Stomach (tissue), 19 donors: ENCODE measurements at places on chromosomes 7 and 10.

GRCh38 chr10:74593470-74593869 lies 232.9 kb upstream of the KAT6B start:
- H3K36me3 ChIP-seq: no peaks in the 10 kb centered on the region
- no peaks in the 10 kb centered on the region for H3K27me3 ChIP-seq
- peaks cover 50% of the 10 kb centered on the region for H3K4me1 ChIP-seq
- DNase-seq: peak; percentile 45
- H3K4me3 ChIP-seq: no peak overlapping the region

DNA sequence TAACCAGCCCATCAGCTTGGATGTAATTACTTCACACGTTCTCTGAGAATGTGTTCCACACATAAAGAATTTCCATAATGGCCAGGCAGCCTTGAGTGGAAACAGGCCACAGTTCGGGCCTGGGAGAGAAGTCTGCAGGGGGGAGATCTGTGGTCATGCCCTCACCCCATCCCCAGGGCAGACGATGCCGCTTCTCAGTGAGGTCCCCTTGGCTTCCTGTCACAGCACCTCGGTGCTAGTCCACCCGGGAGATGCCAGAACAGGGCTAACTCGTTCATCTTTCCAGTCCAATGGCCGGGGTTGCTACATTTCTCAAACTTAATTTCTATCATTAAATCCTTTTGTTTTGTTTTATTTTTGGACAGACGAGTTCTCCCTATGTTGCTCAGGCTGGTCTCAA lies 624.1 kb downstream of the PTPRN2 start:
- no peak overlapping the region for H3K27ac ChIP-seq
- no peak overlapping the region for H3K4me3 ChIP-seq
- peaks cover 25% of the 10 kb centered on the region for H3K27me3 ChIP-seq

GRCh38 chr10:6956562-6956961 lies 376.5 kb upstream of the PRKCQ start:
- no peaks in the 10 kb centered on the region for H3K36me3 ChIP-seq
- no peak for DNase-seq
- no peaks in the 10 kb centered on the region for H3K27me3 ChIP-seq
- H3K4me1 ChIP-seq: no peaks in the 10 kb centered on the region
- H3K4me3 ChIP-seq: no peak overlapping the region

GRCh38 chr7:106573125-106573663 lies 87.8 kb downstream of the CCDC71L start:
- DNase-seq: no peak
- no peak overlapping the region for H3K4me3 ChIP-seq
- H3K27me3 ChIP-seq: no peaks in the 10 kb centered on the region
- H3K27ac ChIP-seq: no peak overlapping the region
- no peaks in the 10 kb centered on the region for H3K4me1 ChIP-seq

- no peak for DNase-seq
- H3K4me3 ChIP-seq: no peak overlapping the region
- H3K36me3 ChIP-seq: peaks cover 12% of the 10 kb centered on the region
- H3K27me3 ChIP-seq: no peaks in the 10 kb centered on the region
- no peak overlapping the region for H3K27ac ChIP-seq
Observed at GRCh38 chr10:93379731-93380575, 102.2 kb downstream of the MYOF start.

GRCh38 chr10:16182144-16182543 lies 254.7 kb upstream of the PTER start:
- H3K27ac ChIP-seq: no peak overlapping the region
- no peaks in the 10 kb centered on the region for H3K36me3 ChIP-seq

- H3K36me3 ChIP-seq: no peaks in the 10 kb centered on the region
- no peaks in the 10 kb centered on the region for H3K27me3 ChIP-seq
- peak overlapping the region; percentile 94 for H3K27ac ChIP-seq
- DNase-seq: no peak
- peak overlapping the region; percentile 65 for H3K4me3 ChIP-seq
- H3K4me1 ChIP-seq: peaks cover 60% of the 10 kb centered on the region
Observed at GRCh38 chr7:128408709-128409595, 830 bp downstream of the IMPDH1 start.

- no peak overlapping the region for H3K4me3 ChIP-seq
- no peaks in the 10 kb centered on the region for H3K4me1 ChIP-seq
- no peak for DNase-seq
Observed at GRCh38 chr7:117284692-117285091, 38.2 kb downstream of the WNT2 start.

GRCh38 chr7:21108182-21108581 lies 319.7 kb upstream of the SP4 start:
- no peaks in the 10 kb centered on the region for H3K4me1 ChIP-seq
- H3K4me3 ChIP-seq: no peak overlapping the region
- no peak overlapping the region for H3K27ac ChIP-seq
- H3K27me3 ChIP-seq: no peaks in the 10 kb centered on the region
- no peaks in the 10 kb centered on the region for H3K36me3 ChIP-seq
- peak; percentile 58 for DNase-seq

- no peaks in the 10 kb centered on the region for H3K36me3 ChIP-seq
- H3K27ac ChIP-seq: no peak overlapping the region
- H3K4me3 ChIP-seq: no peak overlapping the region
- peaks cover 10% of the 10 kb centered on the region for H3K4me1 ChIP-seq
- no peak for DNase-seq
- no peaks in the 10 kb centered on the region for H3K27me3 ChIP-seq
Observed at GRCh38 chr7:107384025-107384424, 85.8 kb upstream of the GPR22 start.

DNA sequence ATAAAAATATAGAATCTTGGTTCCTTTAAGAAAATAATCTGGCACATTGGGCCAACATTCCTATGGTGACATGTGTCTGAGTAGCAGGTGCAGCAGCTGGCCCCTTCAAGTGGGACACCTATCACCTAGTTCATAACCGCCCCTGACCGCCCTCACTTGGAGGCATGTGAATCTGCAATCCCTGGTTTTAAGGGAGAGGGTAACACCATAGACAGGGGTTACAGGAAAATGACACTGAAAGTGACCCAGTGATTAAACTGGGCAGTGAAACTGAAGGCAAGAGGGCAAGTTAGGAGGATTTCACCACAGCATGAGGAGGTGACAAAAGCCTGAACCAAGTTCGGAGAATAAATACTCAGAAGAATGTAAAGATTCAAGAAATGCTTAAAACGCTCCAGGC lies 1.1 kb downstream of the RSU1 start:
- H3K4me3 ChIP-seq: peak overlapping the region; percentile 95
- H3K27ac ChIP-seq: no peak overlapping the region
- no peaks in the 10 kb centered on the region for H3K36me3 ChIP-seq
- H3K4me1 ChIP-seq: peaks cover 56% of the 10 kb centered on the region

- no peak overlapping the region for H3K4me3 ChIP-seq
Observed at GRCh38 chr10:86349474-86349873, 17.1 kb downstream of the GRID1 start.

DNA sequence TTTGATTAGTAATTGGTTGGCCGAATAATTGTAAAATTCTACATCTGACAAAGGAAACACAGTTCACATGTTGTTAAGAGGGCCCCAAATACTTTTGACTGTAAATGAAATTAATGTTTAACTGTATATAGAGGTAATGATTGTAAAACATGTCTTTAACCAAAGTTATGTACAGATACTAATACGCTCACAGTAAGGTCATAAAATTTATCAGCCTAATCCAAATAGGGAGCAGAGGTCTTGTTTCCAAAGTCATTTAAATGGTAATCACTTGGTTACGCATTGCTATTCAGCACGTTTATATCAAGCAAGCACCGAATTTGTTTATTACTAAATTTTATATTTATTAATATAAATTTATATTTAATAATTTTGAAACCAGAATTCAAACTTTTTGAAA lies 1.4 kb downstream of the PHYHIPL start:
- H3K4me3 ChIP-seq: no peak overlapping the region
- H3K36me3 ChIP-seq: no peaks in the 10 kb centered on the region
- no peak for DNase-seq
- H3K4me1 ChIP-seq: peaks cover 20% of the 10 kb centered on the region
- no peak overlapping the region for H3K27ac ChIP-seq
- no peaks in the 10 kb centered on the region for H3K27me3 ChIP-seq

- no peak overlapping the region for H3K27ac ChIP-seq
- no peak overlapping the region for H3K4me3 ChIP-seq
- DNase-seq: no peak
- no peaks in the 10 kb centered on the region for H3K36me3 ChIP-seq
- H3K27me3 ChIP-seq: no peaks in the 10 kb centered on the region
Observed at GRCh38 chr7:114979803-114980507, 58.1 kb downstream of the MDFIC start.

GRCh38 chr10:100024748-100025147 lies 15.0 kb upstream of the DNMBP start:
- no peaks in the 10 kb centered on the region for H3K36me3 ChIP-seq
- H3K4me1 ChIP-seq: peaks cover 11% of the 10 kb centered on the region
- H3K27me3 ChIP-seq: no peaks in the 10 kb centered on the region
- H3K27ac ChIP-seq: no peak overlapping the region
- no peak for DNase-seq
- H3K4me3 ChIP-seq: no peak overlapping the region

GRCh38 chr10:98097616-98098015 lies 36.8 kb upstream of the R3HCC1L start:
- no peaks in the 10 kb centered on the region for H3K4me1 ChIP-seq
- H3K4me3 ChIP-seq: no peak overlapping the region
- no peaks in the 10 kb centered on the region for H3K36me3 ChIP-seq
- no peak overlapping the region for H3K27ac ChIP-seq

DNA sequence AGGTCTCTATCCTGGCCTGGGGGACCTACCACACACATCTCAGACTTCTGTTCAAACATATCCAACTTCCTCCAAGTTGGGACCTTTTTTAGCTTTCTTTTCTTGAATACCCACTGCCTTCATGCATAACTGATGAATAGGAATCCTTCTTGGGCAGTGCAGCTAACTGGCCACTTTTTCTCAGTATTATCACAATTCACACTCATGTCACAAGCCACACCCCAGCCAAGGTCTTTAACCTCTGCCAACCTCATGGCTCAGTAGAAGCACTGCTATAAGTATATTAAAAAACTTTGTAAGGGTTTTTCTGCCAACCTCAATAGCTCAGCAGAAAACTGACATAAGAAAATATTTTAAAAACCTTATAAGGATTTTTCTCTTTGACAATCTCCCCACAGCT lies 44.5 kb downstream of the HHEX start:
- no peak overlapping the region for H3K27ac ChIP-seq
- H3K36me3 ChIP-seq: no peaks in the 10 kb centered on the region
- DNase-seq: no peak
- no peaks in the 10 kb centered on the region for H3K27me3 ChIP-seq

DNA sequence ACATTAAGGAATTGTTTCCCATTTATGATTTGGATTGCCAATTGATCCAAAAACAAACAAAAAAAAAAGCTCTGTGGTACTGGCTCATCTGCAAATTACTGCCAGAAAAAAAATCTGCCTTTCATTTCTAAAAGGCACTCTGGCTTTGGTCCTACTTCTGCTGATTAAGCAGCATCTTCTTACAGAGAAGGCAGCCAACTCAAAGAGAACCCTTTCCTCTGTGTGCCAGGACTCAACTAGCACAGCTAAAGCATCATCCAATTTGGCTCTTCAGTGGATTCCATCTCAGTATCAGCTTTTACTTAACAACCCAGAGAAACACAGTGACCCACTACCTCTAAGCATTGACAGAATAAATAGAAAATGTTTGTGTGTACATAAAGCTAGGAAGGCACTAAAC lies 80.6 kb downstream of the GSAP start:
- H3K27ac ChIP-seq: no peak overlapping the region
- no peak overlapping the region for H3K4me3 ChIP-seq
- no peaks in the 10 kb centered on the region for H3K36me3 ChIP-seq
- no peaks in the 10 kb centered on the region for H3K27me3 ChIP-seq
- no peak for DNase-seq

DNA sequence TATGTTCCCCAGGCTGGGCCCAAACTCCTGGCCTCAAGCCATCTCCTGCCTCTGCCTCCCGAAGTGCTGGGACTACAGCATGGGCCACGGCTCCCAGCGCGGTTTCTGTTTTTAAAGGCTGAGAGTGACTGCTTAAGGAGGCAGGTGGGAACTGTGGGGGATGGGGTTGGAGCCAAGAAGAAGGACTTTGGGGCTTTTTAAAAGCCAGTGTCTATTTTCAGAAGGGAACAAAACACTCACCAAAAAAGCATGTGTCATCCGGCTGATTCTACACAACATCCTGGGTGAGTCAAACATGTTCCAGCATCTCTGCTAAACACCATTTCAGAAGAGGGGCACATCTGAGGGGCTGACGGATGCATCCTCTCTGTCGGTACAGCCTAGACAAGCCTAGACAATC lies 824.5 kb downstream of the TYW1 start:
- H3K27ac ChIP-seq: no peak overlapping the region
- no peaks in the 10 kb centered on the region for H3K27me3 ChIP-seq
- no peak overlapping the region for H3K4me3 ChIP-seq
- H3K36me3 ChIP-seq: no peaks in the 10 kb centered on the region

DNA sequence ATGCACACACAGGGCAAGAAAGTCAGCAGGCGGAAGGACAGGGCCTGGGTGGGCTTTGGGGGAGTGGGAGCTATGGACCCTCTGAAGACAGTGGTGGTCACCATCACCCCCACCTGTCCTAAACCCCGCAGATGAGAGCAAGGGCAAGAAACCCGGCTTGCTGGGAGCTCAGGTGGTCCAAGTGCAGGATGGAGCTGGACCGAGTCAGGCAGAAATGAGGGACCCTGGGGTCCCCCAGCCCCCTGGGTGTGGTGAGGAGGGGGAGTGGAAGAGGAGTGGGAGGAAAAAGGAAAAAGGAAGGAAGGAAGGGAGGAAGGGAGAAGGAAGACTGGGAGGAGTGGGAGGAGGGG lies 54.8 kb downstream of the MICALL2 start:
- H3K36me3 ChIP-seq: no peaks in the 10 kb centered on the region
- H3K27ac ChIP-seq: no peak overlapping the region
- H3K4me1 ChIP-seq: peaks cover 4% of the 10 kb centered on the region
- peaks cover 100% of the 10 kb centered on the region for H3K27me3 ChIP-seq
- DNase-seq: no peak

DNA sequence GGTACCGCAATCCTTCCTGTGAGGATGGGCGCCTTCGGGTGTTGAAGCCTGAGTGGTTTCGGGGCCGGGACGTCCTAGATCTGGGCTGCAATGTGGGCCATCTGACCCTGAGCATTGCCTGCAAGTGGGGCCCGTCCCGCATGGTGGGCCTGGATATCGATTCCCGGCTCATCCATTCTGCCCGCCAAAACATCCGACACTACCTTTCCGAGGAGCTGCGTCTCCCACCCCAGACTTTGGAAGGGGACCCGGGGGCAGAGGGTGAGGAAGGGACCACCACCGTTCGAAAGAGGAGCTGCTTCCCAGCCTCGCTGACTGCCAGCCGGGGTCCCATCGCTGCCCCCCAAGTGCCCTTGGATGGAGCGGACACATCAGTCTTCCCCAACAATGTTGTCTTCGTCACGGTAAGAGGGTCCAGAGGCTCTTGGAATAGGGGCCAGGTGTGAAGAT lies 1.7 kb downstream of the MEPCE start:
- no peaks in the 10 kb centered on the region for H3K27me3 ChIP-seq
- H3K27ac ChIP-seq: no peak overlapping the region
- no peak overlapping the region for H3K4me3 ChIP-seq

- H3K36me3 ChIP-seq: no peaks in the 10 kb centered on the region
- H3K4me1 ChIP-seq: no peaks in the 10 kb centered on the region
- H3K27ac ChIP-seq: no peak overlapping the region
- no peak overlapping the region for H3K4me3 ChIP-seq
- H3K27me3 ChIP-seq: no peaks in the 10 kb centered on the region
Observed at GRCh38 chr10:91652364-91652763, 19.5 kb upstream of the PPP1R3C start.

GRCh38 chr7:158810846-158811245 lies 18.5 kb downstream of the ESYT2 start:
- DNase-seq: no peak
- peak overlapping the region; percentile 58 for H3K27ac ChIP-seq
- no peaks in the 10 kb centered on the region for H3K27me3 ChIP-seq
- no peak overlapping the region for H3K4me3 ChIP-seq
- peaks cover 14% of the 10 kb centered on the region for H3K36me3 ChIP-seq
